Suprapubic skin (tissue), 4 donors: ENCODE measurements at places on chromosomes 2 and 18.

DNA sequence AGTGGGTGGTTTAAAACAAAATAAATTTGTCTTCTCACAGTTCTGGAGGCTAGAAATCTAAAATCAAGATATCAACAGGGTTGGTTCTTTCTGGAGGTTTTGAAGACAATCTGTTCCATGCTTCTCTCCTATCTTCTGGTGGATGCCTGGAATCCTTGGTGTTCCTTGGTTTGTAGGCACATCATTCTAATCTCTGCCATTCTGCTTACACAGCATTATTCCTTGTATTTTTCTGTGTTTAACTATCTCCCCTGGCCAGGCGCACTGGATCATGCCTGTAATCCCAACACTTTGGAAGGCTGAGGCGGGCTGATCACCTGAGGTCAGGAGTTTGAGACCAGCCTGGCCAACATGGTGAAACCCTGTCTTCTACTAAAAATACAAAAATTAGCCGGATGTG lies 108.1 kb downstream of the ZRANB3 start:
- DNase-seq: no peak

GRCh38 chr18:54004828-54005227 lies 219.6 kb downstream of the MBD2 start:
- no peak for DNase-seq

DNA sequence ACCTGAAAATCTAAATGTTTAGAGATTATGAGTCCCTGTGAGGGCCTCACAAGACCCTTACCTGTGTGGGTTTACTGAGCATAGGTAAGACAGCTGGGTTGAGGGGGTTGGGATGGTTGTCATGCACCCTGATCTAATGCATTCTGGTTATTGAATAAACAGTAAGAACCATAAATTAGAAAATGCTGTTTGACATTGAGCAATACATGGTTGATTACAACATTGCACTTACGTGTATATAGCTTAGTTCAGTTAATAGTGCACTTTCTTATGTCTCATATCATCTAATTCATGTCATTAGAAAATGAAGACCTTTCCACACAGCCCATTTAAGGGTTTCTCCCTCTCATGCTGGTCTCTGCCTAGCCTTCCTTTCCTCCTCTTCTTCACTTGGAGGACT lies 253.5 kb upstream of the ATP5MC3 start:
- no peak for DNase-seq

DNA sequence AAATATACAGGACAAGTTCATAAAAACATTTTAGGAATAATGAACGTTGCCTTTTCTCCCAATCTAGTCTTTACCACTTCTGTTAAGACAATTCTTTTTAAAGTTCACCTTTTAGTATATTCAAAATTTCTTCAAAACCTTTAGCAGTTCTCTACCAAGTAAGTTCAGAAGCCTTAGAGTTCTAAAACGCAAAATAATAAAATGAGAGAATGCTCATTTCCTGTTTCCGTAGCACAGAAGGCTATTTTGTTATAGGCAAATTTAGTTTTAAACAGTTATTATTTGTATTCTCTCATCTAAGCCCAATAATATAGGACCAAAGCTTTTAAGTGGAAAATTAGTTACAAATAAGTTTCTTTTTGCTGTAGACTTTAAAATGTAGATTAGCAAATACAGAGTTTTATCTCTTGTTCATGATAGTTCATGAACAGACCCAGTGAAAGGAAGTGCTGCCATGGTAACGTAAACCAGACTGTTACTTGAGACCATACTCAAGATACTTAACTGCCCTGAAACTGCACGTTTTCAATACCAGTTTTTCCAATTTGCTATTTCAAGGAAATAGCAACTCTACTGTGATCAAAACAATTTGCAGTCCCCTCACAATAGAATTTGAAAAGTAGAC lies 173.1 kb upstream of the STON1 start:
- DNase-seq: no peak

- DNase-seq: no peak
Observed at GRCh38 chr2:202774104-202774503, 97.5 kb downstream of the ICA1L start.

DNA sequence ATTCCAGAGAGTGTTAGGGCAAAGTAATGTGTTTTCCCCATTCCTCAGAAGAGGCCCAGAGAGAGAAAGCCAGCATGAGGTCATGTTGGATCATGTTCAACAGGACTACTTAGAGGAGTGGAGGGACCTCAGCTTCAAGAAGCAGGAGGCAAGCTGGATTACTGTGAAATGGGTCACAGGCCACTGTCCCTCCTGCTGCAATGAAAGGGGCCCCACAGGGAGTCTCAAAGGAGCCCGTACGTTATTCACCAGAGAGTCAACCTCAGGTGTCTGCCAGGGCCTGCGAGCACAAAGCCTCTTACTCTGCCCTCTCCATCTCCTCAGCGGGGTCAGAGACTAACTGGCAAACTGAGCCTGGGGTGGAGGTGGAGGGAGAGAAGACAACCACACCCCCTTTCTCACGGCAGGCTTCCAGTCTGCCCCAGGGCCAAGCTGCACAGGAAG lies 27.2 kb upstream of the ACYP2 start:
- DNase-seq: no peak
